ENCODE measurements at places on chromosomes 7 and 10. TPM values are rescaled to one million over a fixed set of nuclear protein-coding genes. Genes with fewer than 3 reads are reported as not detected.

DNA sequence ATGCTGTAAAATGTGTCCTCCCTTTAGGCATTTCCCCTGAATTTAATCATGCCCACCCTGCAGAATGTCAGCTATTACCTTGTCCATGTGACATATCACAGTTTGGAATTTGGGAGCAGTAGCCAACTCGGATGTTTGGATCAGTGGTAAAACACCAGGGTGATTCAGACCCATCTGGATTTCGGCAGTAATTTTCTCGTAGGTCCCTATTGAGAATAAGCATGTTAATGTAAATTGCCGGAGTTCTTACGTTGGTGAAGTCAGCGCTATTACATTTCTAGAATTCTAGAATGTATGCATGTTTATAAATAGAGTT, 44.1 kb downstream of the HGF start:
- no peak for DNase-seq

GRCh38 chr7:66082886-66083415, 7.3 kb downstream of the ASL start:
- no peak for DNase-seq

DNA sequence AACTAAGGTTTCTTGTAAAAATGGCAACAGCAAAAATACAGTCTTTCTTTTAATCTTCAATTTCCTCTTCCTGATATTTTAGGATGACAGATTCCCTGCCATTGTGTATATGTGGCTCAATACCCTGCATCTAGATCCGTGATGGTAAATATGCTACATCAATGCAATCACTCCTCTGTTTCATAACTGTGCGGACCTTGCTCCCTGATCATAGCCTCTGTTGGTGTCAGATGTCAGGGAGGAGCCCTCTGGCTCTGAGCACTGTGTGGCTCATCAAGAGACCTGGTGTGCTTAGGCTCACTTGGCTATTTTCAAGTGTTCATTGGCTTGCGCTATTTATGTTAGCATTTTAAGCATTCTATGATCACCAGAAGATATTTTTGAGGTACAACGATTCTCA, 33.0 kb upstream of the AGR3 start:
- no peak for DNase-seq

DNA sequence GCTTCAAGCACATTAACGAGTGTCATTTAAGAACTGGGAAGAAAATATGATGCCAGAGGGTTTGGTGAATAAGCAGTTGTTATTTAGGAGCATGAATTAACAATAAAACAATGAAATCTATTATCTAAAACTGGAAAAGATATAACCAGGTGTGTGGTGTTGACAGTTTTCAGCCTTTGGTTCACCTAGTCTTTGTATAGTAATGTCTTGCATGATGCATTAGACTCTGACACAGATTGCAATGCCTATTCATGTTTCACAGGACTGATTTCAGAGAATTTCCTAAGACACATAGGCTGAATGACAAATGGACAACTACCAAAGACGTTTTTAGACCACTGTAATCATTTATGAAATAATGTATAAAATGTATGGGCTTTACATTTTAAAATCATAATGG, 135.1 kb upstream of the CAV2 start:
- DNase-seq: no peak

GRCh38 chr10:10967029-10967428, 50.6 kb upstream of the CELF2 start:
- DNase-seq: no peak

- no peak for DNase-seq
Observed at GRCh38 chr10:44880090-44880715, 30.9 kb upstream of the TMEM72 start.

Gene C10orf95
- 11.7 TPM for total RNA-seq

Data from HT-29 (cell line).